ENCODE measurements at places on chromosomes 3 and 15.

DNA sequence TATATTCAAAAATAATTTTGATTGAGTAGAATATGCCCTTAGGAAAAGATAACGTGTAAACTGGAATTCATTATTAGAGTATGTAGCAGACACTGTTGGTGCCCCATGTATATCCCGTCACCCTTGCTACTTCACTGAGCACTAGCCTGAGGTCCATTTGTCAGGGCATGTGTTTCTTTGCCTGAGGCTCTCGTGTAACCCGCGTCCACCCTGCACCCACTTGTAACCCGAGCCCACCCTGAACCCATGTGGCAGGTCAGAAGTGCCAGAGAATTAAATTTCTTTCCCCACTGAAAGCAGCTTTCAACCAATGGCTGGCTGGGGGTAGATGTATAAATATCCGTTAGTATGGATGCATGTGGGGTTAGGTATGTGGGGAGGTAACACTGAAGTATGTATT lies 474.2 kb upstream of the ZNF385D start:
- DNase-seq: no peak

DNA sequence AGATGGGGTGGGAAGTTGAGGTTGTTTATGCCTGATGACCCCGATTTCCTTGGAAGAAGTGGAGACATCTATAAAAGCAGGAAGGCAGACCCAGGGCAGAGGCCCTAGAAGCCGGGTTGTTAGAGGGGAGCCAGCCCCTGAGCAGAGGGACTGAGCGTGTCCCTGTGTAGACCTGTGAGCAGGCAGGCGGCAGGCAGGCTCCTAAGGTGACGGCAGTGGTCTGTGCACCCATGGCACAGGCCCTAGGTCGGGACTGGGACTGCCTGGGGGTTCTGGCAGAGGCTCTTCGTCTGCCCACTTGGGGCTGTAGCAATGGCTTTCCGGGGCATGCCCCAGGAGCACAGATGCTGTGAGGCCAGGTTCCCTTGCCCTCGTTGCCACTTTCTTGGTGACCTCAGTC lies 9.9 kb downstream of the SEMA4B start:
- DNase-seq: no peak

DNA sequence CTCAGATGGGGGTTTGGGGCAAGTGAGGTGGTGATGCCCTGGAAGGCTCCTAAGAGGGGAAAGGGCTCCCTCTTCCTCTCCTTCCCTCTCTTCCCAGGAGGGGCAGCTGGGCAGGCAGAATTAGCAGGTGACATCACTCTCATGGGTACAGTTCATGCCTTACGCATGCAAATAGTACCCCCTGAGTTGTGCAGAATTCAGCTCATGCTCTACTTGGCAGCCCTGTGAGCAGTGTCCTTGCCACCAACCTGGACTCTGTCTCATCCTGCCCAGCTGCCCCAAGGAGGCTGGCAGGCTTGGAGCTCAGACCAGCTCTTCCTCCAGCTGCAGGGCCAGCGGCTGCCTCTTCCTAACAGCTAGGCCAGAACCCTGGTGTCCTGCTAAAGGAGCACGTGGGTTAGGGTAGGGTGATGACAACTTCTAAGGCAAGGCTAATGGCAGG lies 3.3 kb downstream of the CHAC1 start:
- DNase-seq: no peak

DNA sequence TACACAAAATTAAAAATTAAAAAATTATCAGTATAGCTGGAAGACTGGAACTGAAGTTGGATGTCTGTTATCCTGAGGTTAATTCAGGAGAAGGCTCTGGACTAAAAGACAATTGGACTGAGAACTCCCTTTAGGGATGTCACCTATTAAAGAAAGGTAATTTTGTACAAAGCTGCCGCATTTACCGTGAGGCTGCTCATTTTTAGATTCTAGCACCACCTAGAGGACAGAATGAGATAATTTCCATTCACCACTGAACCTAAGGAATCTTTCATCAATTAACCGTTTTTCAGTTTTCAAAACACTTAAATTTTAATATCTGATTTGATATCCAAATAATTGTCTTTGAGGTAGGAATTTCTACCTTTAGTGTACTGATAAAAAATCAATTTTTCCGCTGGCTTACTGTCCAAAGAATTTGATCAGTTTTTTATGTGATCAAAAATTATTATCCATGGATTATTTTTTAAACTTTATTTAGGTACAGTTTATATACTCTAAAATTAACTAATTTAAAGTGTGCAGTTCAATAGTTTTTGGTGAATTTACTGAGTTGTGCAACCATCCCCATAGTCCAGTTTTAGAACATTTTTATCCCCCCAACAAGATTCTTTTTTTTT lies 106.7 kb upstream of the TNIK start:
- peak; percentile 23 for DNase-seq
